Kidney (tissue), 22 donors: ENCODE measurements at places on chromosomes 3 and 15. TPM values are rescaled to one million over a fixed set of nuclear protein-coding genes. Genes with fewer than 3 reads are reported as not detected.

DNA sequence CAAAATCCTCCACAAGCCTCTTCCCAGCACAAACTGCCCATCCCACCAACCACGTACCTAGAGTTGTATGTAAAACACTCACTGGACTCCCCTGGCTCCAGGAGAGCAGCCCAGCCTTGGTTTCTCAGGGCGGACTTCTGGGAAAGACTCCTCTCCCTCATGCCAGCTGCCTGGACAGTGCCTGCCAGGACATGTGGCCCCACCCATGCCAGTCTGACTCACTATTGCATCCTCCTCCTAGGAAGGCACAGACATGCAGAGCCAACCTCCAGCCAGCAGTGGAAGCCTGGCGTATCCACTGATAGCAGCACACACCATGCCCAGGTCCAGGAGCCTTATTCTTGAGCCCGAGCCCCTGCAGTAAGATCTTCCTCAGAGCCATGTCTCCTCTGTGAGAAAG, 8.6 kb downstream of the PKM start:
- DNase-seq, result no peak

DNA sequence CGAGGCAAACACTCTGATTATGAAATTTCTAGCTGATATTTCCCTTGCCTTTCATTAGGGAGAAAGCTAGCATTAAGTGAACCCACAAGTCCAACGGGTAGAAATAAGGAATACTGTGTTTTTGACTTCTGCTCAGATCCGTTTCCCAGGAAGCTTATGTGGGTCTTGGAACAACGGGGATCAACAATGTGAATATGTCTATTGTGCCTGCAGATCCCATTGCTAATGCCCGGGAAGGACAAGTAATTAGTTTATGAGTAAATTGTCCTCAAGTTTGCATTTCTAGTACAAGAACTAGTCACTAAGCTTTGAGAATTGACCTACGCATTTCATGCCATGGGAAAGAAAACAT, 236.4 kb downstream of the UACA start:
- DNase-seq, result no peak

GRCh38 chr3:10205451-10206165, 40.9 kb downstream of the IRAK2 start:
- DNase-seq, result no peak

DNA sequence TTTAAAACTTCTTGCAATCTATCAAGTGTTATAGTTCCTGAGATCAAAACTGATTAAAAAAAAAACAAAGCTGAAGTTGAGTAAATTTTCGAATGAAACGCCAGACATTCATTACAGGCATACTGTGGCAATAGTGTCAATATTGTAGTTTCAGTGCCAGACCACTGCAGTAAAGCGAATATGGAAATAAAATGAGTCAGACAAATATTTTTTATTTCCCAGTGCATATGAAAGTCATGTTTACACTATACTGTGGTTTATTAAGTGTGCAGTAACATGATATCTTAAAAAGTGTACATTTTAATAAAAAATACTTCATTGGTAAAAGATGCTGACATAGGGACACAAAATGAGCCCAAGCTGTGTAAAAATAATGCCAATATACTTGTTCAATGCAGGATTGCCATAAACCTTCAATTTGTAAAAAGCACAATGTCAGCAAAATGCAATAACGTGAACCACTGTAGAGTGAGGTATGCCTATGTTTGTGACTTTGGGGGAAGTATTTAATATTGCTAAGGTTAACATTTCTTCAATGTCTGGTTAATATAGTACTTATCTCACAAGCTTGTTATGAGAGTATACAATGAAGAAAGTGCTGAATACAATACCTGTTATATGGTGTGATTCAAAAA, 1473.9 kb upstream of the GBE1 start:
- no peak for DNase-seq

GRCh38 chr3:129911261-129911861, 17.9 kb upstream of the TMCC1 start:
- DNase-seq, result no peak

DNA sequence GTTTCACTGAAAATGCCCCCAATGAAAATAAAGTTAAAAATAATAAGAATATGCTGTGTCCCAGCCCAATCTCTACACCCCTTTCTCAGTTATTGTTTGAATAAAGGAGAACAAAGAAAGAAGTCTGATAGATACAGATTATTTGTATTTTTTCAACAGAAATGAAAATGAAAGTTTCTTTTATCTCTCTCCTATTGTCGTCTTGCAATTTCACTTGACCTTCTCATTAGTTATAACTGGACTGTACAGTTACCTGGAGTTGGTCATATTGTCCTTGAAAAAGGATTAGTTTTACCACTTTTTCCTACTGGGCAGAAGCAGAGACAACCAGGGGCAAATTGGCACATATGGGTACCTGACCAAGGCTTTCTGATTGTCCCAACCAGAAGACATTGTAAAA, 440.0 kb downstream of the PDCD6IP start:
- no peak for DNase-seq

DNA sequence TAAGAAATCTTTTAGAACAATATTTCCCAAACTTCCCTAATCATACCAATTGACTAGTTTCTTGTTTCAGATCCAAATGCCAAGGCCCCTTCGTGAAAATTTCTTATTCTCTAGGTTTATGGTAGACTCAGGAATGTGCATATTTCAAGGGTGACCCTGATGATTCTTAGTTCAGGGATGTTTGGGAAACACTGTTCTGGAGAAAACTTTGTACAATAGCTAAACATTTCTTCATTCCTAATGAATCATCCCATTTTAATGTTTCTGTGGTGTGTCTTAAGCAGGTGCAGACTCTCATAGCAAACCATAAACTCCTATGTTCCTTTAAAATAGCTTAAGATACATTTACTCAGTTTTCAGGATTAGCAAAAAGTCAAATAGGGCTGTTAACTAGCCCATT, 314.5 kb downstream of the TIGIT start:
- no peak for DNase-seq

GRCh38 chr3:46520531-46520930, 22.8 kb downstream of the RTP3 start:
- no peak for DNase-seq

DNA sequence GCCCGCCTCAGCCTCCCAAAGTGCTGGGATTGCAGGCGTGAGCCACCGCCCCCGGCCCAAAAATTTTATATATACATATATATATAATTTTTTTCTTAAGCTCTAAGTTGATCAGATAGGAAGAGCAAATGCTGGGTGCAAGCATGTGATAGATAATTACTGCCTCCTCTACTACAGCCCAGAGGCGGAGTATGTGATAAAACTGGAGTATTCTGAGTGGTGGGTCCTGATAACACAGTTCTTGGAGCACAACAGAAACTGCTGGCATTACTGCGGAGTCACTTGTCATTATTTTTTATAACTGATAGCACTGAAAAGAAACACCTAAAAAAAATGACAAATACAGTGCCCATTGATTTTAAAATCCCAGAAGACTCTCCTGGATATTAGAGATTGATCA, 41.1 kb upstream of the STT3B start:
- DNase-seq, result no peak

GRCh38 chr3:170267793-170268192, 45.6 kb downstream of the PRKCI start:
- DNase-seq, result peak; percentile 4

DNA sequence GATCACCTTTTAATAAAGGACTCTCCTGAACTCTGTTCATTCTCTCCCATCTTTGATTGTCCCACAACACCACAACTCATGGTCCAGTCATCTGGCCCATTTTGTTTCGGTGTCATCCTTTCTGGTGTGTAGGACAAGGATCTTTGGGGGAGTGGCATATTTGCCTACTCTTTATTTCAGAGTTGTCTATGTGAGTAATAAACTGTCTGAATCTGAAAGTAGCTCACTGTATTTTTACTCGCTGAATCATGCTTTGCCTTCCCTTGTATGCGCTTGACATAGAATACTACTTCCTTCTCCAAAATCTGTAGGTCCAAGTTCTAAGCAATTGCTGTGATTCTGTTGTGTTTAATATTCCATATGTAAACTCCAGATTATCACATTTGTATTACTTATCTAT, 29.9 kb upstream of the NOX5 start:
- no peak for DNase-seq

DNA sequence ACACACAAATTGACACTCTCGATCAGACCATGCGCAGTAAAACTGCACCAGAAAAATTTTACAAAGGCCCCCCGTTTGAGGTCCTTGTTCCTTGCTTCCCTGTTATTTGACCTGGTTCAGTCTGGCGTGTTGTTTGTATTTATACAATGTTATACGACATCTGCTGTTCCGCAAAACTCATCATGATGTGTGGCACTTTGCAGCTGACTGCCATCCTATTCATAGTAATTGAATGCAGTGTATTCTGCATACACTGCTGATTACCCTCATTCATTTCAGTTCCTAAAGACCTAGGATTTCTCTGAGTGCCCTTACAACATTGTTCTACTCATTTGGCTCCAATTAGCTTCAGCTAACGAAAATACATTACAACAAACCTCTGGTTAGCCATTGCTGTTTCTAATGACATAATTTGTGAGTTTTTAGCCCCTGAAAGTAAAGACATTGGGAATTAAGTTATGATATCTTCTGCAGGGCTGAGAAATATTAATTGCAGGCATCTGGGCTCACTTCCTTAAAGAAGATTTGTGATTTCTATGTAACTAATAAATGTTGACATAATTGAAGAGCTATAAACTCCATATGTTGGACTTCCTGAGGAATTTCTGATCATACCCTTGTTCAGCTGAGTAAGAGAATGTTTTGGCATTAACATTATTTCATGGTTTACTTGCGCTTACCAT, 75.7 kb downstream of the C3orf38 start:
- DNase-seq, result no peak

GRCh38 chr15:69194854-69195253, 34.4 kb downstream of the GLCE start:
- no peak for DNase-seq

GRCh38 chr3:130929804-130930203, 35.9 kb downstream of the ATP2C1 start:
- no peak for DNase-seq

DNA sequence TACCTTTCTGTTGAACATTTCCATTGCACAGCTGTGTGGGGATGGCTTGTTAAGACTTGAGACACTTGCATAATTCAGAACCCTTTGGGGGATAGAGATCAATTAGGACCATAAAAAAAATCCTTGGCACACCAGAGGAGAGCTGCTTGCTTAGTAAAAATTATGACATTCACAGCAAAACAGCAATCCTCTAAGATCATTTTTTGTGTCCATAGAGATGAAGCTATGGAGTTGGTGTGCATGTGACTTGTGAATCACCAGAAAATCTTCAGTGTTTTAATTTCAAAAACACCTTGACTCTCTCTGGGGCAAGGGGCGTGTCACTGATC, 7.7 kb downstream of the COL8A1 start:
- DNase-seq, result no peak

- DNase-seq, result no peak
These were observed 11.4 kb downstream of the ZIC1 start for GRCh38 chr3:147420353-147421183.

DNA sequence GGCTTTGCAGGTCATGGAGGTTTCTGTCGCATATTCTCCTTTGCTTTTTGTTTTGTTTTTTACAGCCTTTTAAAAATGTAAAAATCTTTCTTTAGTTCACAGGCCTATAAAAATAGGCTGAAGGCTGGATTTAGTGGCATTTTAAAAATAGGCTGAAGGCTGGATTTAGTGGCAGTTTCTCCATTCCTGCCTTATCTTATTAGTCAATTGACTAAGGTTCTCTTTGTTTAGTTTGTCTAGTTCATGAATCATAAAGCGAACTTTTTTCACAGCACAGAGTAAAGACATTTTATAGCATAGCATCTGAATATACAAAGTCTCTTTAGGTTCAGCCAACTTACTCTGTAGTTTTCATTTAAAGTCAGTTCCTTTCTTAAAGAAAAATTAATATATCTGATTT, 31.4 kb downstream of the AP4E1 start:
- no peak for DNase-seq

DNA sequence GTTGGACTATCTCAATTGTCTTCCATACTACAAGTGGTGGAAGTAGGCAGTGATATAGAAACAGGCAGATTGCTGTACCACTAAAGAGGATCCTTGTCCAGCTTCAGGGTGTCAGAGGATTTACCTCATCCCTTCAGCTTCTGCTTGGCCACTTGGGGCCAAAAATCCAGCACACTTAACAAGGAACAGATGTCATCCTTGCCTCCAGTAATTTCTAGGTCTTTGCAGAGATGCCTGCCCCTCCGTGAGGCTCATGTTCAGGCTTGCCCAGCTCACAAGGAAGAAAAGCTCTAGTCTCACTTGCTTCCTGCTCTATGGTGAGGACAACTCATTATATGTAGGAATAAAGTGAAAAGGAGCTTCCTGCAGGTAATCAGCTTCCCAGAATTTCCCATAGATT, 510.3 kb downstream of the EPHA3 start:
- DNase-seq, result no peak

DNA sequence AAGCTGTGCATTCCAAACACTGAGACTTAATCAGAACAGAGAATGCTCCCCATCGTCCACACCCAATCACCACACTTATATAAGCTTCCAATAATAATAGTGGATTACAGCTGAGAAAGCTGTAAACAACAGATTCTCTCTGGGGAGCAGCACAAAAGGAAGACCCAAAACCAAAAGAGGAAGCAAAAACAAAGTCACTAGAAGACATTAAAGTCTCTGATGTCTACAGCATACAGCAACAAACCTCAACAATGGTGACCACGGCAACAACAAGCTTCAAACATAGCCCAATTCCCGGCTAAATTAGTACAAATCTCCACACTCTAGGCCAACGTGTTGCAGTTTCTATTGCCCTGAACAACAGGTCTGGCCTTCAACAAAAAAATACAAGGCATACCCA, 37.7 kb downstream of the ZDHHC23 start:
- DNase-seq, result no peak

DNA sequence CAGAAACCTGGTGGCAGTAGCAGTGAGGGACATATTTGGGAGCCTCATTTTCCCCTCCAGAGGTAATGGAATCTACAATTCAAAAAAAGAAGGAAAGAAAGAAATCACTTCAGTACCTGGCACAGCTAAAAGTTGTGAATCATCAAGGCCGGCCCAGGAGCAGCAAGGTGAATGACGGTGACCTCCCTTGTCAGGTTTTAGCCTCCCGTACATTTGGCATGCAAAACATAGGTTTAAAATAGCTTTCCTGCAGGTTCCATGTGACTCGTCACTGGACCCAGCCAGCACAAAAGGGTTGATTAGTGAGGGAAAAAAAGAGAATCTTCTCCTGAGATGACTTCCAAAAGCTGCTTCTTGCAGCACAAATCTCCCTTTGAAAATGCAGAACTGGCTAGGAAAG, 394.2 kb downstream of the LSAMP start:
- no peak for DNase-seq

LEKR1 gene
- 1.8 TPM for polyA plus RNA-seq

CCDC39 gene
- not detected for polyA plus RNA-seq

NOX5 gene
- polyA plus RNA-seq, result 0.19 TPM

IL5RA gene
- 0.22 TPM for polyA plus RNA-seq

SLC15A2 gene
- polyA plus RNA-seq, result 9.0 TPM

INAFM2 gene
- 14.7 TPM for polyA plus RNA-seq

PLCL2 gene
- 10.5 TPM for polyA plus RNA-seq

LTK gene
- polyA plus RNA-seq, result 6.7 TPM

STAC gene
- polyA plus RNA-seq, result 3.2 TPM

C3orf49 gene
- polyA plus RNA-seq, result not detected
